ENCODE measurements at places on chromosomes 5 and 9.

DNA sequence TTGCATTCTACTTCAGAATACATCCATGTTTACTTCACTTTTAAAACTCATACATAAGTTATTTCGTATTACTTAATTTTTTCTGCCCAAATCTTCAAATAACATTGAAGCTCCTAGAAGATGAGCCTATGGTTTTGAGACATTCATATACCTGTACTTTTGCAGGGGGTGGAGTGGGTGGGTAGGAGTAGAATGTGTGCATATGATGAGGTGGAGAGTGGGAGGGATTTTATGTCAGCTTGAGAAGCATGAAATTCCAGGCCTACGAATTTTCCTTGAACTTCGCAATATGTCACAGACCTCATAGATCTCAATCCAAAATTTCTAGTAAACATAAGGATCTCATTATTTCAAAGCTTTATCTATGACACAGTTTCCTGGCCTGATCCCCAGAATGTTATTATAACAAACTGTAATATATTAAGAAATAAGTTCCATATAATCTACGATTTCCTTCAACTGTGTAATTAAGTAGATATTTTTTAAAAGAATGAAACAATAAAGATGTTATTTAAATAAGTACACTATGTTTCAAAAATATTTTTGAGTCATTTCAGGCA lies 19.7 kb upstream of the MOB3B start:
- no peak for DNase-seq

DNA sequence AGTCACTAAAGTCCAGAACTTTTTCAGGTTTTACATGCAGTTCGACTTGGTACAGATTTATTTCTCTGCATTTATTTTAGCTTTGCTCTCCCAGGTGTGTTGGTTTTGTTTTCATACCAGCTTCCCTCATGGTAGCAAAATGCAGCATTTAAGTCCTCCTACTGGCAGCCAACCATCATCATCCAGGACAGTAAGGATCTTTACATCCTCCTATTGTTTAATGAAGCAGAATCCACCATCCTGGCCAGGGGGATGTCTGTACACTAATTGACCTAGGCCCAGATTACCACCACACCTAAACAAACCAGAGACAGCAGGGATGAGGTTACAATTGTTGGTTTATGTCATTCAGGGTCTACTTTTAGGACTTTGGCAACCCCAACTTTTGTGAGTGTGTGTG lies 22.3 kb downstream of the CAMK4 start:
- DNase-seq, result no peak

DNA sequence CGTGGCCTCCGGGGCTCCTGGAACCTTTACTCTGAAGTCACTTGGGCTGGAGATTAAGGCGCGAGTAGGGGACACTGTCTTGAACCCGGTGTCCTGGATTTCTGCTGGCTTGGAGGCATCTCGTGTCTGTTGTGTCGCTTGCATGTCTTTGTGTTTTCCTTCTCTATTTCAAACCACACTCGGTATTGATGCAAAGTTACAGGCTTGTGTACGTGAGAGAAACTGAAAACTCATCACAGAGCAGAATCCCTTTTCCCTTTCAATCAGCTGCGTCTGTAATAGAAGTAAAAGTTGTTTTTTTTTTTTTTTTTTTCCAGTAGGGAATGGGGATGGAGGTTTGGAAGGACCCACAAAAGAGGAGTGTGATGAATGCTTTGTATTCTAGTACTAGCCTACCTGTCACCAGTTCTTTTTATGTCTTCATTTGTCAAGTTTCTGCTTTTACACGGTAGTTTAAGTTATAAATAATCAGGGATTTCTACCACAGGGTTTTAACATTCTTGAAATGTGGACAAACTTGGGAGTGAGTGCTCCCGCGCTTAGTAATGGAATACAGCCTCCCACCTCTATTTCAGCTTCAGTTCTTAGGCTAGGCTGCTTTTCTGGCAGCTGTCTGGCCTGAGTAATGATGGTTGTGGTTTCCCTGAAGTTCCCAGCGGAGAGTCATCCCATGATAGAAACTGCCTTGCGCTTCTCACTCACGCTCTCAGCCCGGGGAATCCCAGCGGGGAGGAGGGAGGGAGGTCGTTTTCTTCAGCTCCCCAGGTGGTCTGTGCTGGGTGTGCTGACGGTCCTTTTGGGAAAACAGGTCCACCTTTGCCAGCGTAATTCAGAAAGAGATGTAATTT lies 763 bp downstream of the TJP2 start:
- peak; percentile 70 for DNase-seq

GRCh38 chr9:76453785-76454184 lies 5.2 kb upstream of the GCNT1 start:
- DNase-seq, result no peak

DNA sequence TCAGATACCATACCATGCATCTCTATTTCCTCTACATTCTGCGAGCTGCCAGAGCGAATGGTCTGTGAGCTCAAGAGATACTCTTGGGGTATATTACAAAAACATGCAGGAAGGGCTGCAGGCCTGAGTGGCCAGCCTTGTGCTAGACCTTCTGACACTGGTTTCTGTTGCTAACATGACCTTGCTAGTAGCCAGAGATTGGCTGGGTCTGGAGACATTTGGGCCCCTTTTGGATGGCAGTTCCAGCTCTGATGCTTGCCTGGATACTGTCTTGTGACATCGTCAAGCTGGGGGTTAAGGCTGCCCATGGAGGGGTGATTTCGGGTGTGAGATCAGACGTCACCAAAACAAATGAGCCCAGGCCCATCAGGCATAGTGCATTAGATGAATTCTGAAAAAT lies 56.1 kb upstream of the FSTL4 start:
- no peak for DNase-seq

- peak; percentile 73 for DNase-seq
Measured at GRCh38 chr5:176628406-176629228, 1.7 kb downstream of the SNCB start.

DNA sequence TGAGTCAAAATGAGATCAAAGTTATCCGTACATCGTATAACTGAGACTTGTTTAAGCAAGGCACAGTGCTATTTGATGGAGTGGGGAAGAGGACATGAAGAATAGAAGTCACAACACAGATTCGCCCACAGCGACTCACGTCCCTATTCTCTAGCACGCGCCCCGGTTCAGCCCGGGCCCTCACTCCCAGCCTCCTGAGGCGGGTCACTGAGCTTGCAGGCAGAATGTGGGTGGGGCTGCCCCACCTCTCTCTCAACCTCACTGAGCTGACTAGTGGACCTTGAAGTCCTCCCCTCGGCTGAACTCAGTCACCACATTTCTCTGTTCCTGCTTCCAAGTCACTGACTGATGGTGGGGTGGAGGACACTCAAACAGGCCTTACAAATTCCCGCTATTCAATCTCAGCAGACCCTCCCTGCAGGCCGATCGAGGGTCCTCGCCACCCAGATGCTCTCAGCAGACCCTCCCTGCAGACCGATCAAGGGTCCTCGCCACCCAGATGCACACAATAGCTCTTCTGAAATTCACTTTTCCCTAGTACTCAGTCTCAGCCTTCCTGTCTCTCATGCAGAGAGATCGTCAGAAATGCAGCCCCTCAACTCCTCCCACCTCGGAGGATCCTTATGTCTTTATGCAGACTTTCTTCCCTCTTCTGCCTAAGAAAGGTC lies 12.9 kb downstream of the GLDC start:
- peak; percentile 61 for DNase-seq

GRCh38 chr5:90279091-90279490 lies 130.5 kb downstream of the CETN3 start:
- DNase-seq, result no peak

DNA sequence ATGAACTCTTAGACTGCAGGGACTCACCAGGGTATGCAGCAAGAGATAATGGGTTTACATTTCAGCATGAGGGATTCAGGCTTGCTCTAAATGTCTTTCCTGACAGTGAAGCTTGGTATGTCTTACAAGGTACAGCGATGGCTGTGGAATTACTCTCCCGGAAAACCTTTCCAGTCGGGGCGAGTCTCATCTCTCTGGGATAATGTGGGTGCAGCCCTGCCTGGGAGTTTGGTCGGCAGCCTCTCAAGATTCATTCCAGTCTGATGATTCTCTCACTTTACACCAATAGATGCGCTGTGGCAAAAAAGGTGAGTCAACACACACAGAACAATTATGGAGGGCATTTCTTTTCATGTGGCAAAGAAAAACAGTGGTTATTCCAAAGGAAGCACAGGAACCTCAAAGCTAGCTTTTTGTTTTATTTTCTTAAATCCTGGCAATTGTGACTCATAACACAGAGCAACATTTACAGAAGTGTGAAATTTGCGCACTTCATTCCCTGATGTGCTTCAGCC lies 190.3 kb downstream of the DCP2 start:
- no peak for DNase-seq

- DNase-seq, result no peak
Measured at GRCh38 chr5:3139499-3139931, 388.0 kb upstream of the IRX2 start.

DNA sequence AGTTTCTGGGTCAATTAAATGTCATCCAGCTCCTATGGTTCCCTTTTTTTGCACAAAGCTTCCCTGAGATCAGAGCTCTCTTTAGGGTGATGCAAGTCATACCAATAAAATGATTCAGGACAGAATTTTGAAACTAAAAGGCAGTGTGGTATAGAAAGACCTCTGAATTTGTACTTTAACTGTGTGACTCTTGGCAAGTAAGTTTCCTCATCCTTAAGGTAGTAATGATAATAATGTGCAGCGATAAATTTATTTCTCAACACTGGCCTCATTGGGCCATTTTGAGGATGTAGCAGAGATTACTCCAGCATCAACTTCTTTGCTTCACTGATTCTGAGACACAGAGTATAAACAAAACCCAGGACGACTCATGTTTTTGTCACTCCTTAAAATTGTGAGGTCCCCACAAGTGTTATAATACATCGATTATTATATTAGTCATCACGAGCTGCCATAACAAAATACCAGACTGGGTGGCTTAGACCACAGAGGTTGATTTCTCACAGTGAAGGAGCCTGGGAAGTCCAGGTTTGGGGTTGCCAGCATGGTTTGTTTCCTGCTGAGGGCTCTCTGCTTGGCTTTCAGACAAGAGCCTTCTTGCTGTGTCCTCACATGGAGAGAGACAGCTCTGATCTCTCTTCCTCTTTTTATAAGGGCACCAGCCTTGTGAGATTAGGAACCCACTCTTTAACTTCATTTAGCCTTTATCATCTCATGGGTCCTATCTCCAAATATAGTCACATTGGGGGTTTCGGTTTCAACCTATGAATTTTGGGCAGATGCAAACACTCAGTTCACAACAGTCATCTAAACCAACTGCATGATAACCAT lies 293.0 kb downstream of the ZNF608 start:
- no peak for DNase-seq

GRCh38 chr5:74240783-74241750 lies 399.5 kb downstream of the ENC1 start:
- no peak for DNase-seq

DNA sequence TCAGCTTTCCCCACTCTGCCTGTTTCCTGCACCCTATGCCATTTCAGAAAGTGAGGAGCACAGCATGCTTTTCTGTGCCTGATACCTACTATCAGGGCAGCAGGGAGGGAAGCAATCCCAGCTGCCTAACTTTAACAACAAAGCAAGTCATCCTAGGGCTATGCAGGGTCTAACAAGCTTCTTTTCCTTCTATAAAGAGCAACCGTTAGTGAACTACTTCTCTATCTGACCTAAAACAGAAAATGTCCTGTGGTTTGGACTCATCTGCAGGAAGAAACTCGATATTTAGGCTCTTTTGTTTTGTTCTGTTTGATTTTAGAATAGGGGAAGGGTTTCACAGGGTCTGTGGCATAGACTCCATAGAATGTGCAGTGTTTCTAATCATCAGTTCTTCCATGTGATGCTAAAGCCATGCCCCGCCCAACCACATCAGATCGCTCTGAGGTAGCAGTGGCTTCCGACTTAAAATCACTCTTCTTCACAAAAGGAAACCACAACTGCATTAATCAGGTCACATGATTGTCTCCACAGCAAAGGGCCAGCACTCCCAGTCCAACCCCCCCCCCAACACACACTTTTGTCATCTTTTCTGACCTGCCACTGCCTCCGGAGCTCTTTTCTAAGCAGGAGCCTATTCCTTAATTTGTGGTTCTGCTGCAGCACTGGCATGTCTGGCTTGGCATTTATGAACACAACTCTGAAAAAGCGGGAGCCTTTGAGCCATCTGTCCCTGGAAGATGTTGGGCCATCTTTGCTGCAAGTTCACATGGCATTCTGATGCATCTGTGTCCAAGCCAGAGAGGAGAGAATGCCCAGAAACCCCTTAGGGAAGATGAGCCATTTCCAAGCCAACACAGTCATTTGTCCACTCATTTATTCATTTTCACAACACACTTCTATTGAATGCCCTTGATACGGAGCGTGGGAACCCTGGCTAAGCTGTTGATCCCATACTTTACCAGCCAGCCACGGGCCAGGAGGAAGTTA lies 71.6 kb downstream of the CFAP90 start:
- DNase-seq, result no peak

DNA sequence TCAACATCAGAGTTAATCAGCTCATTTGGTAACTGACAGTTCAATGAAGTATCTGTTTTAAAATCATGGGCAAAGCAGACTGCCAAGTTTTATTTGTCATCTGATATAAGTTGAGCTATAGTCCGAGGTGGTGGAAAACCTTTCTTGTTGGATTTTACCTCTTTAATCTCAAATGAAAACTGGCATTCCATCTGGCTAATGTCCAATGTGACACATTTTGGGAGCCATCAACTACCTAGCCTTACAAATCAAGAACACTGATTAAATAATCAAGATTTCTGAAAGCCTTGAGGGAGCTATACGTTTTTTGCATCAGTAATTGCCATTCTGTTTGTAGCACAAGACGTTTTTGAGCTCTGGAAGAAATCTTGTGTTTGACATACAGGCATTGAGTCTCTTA lies 1380.5 kb upstream of the WWC1 start:
- no peak for DNase-seq

GRCh38 chr9:106438928-106439327 lies 424.0 kb upstream of the ZNF462 start:
- no peak for DNase-seq

- no peak for DNase-seq
Measured at GRCh38 chr5:61966997-61967396, 339.0 kb upstream of the KIF2A start.

DNA sequence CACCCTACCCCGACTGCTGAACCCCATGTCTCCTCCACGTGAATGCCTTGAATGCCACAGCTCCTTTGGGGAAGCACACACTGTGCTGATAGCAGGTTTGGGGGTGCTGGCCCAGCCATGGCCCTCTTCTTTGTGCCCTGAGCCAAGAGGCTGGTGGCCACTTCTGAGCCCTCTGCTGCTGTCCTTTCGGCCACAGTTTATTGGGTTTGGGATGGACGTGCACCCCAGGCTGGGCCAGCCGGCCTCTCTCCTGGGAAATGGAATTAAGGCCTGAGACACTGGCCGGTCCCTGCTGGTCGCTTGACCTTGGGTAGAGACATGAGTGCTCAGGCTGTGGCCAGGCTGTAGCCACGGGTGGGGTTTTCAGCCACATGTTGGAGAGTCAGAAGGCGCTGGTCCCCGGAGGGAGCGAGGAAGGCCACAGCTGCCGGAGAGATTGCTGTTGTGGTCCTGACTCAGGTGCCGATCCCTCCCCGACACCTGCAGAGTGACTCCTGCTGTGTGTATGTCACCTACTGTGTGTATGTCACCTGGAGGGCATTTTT lies 26.6 kb downstream of the FAM163B start:
- no peak for DNase-seq

- DNase-seq, result no peak
Measured at GRCh38 chr9:113511856-113512761, 48.6 kb downstream of the RGS3 start.

- DNase-seq, result no peak
Measured at GRCh38 chr5:160641405-160641804, 210.6 kb downstream of the ATP10B start.

- DNase-seq, result no peak
Measured at GRCh38 chr9:110007477-110008270, 200.3 kb downstream of the C9orf152 start.

GRCh38 chr5:150122158-150122510 lies 33.5 kb downstream of the PDGFRB start:
- DNase-seq, result peak; percentile 91
